ENCODE measurements at places on chromosomes 2 and 18.

DNA sequence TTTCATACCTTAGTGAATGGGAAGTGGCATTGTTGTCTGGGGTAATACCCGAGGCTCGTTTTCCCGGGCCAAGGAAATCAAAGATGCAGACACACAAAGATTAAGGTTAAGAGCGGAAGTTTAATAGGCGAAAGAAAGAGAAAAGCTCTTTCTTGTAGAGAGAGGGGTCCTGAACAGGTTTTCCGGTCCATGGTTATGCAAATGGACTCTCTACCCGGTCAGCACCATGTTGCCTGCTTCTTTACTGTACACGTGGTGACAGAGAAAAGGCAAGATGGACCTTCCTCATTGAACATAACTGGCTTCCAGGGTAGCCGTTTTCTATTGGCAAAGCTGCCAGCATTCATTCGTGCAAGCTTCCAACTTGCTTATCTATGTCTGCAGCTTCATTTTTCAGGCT is 2063.5 kb downstream of the SUCLG1 start:
- DNase-seq, result no peak

DNA sequence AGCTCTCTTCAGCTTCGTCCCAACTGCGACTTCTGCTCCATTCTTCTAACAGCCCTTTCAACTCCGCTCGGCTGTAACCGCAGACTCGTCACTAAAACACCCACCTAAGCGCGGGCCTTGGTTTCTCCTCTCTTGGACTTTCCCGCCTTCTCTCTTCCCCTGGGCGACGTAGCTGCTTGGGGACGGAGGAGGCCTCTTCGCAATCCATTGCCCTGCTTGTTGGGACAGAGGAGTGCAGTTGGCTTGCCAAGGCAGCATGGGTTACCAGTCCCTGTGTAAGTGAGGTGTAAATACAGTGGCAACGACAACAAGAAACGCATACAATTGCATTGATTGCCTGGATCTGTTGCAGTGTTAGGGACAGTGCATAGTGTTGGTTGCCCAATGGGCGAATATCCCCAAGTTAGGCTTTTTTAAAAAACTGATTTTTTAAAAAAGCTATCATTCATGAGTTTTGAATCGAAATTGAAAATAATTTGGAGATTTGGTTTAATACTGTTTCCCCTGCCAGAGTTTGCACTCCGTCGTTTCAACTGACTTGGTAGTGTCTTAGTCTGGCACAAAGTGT is 484 bp upstream of the DARS1 start:
- no peak for DNase-seq

DNA sequence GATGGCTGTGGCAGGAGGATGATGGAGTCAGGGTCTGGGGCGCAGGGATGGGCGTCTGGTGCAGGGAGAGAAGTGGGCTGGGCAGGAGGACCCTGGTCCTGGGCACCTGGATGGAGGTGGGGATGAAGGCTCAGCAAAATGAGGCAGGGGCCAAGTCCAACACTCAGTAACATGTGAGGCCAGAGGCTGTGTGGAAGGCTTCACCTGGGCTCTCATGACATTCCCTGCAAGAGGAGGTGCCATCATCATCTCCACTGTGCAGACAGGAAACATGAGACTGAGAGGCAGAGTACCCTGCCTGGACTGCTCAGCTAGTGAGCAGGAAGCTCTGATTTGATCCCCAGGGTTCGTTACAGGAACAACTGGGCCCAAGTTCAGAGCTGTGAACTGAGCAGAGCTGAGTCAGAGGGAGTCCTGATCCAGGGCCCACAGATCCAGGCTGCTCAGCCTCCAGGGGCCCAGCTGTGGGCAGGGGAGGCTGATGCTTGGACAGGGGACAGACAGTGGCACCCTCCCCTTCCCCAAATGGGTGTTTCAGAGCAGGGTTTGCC is 36.9 kb downstream of the HJURP start:
- DNase-seq, result no peak

GRCh38 chr18:23986600-23987359 is 27.8 kb upstream of the TTC39C start:
- no peak for DNase-seq

DNA sequence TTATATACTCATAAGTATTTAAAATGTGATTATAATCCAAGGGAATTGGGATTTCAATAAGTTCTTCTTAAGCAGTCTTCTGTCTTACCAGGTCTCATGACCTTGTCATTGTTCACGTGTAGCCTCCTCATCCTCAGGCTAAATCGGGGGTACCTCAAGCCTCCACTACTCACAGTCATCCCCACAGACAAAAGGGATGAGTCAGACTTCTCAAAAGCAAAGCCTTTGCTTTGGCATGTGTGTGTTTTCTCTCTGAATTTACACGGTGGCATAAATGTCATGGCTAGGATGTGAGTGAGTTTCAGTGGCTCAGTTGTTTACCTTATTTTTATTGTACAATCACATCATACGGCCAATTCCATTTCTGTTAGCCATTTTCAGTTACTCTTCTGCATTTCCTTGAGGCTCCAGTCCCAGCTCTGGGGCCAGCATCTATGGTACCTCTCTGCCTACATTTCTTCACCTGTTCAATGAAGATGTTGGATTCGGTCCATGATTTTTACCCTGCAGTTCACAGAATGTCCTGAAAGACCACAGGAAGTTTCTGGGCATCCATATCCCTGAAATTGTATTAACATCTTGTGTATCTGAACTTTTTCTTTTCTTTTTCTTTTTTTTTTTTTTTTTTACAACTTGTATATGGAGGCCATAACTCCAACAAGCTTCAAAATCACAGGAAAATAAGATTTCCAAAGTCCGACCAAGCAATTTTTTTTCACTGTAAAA is 195.3 kb downstream of the FHOD3 start:
- DNase-seq, result no peak

- no peak for DNase-seq
These were observed 13.1 kb upstream of the ACTR3 start for GRCh38 chr2:113876503-113877387.

GRCh38 chr2:109493176-109493935 is 120.4 kb downstream of the SEPTIN10 start:
- no peak for DNase-seq

DNA sequence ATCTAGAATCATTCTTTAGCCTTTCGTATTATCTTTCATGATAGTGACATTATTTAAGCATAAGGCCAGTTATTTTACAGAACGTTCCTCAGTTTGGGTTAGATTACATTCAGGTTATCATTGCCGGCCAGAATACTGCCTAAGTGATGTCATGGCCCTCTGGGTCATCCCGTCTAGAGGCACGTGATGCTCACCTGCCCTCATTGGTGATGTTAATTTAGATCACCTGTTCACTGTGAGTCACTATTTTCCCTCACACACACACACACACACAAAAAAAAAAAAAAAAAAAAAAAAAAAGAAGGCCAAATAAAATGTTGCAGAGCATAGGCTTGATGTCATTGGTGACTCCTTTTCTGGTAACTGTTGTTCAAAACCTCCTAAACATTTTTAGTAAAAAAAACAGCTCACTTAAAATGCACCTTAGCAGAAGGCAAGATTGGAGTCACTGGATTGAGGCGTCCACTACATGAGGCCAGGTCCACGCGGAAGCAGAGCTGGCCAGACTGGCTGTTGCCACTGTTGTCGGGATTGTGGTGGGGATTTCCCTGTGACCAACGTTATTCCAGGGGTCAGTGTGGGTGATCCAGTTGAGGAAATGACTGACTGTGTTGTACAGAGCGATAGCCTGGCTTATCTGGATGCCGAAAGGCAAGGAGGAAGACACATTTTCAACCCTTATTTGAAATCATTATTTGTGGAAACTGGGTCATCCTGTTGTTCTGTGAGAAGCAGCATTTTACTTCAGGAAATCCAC is 52.1 kb upstream of the CNGA3 start:
- no peak for DNase-seq

- DNase-seq, result no peak
These were observed 119.3 kb upstream of the RBBP8 start for GRCh38 chr18:22813648-22814328.

DNA sequence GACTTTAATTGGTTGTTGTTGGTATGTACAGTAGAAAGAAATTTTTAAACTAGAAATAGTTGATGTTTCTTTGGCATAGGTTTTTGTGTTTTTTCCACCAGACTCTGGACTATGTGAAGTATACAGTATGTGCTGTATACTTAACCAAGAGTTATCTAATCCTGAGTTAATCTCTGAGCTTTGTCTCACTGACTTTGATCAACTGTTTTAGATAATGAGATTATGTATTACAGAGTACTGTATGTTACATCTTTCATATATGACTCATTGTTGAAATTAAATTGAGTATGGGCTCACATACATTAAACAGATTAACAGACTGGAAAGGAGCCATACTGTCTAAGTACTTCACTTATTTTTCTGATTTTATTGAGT is 38.0 kb downstream of the ACTR2 start:
- DNase-seq, result no peak

- no peak for DNase-seq
These were observed 9.7 kb downstream of the ZBTB7C start for GRCh38 chr18:48399303-48400075.

GRCh38 chr2:179768765-179769164 is 92.6 kb downstream of the ZNF385B start:
- DNase-seq, result no peak

DNA sequence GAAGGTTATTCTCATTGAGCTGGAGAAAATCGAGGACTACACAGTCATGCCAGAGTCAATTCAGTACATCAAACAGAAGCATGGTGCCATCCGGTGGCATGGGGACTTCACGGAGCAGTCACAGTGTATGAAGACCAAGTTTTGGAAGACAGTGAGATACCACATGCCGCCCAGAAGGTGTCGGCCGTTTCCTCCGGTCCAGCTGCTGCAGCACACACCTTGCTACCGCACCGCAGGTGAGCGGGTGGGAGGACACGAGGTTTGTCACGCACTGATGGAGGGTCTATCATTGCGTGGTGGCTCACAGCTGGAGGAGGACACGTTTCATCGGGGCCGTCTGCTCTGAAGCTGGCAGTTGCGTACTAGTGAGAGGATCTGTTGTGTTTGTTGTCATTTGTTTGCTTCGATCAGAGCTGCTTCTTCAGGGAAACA is 48.2 kb downstream of the IL1RL2 start:
- DNase-seq, result no peak

GRCh38 chr18:25133879-25134278 is 218.1 kb downstream of the ZNF521 start:
- DNase-seq, result no peak

DNA sequence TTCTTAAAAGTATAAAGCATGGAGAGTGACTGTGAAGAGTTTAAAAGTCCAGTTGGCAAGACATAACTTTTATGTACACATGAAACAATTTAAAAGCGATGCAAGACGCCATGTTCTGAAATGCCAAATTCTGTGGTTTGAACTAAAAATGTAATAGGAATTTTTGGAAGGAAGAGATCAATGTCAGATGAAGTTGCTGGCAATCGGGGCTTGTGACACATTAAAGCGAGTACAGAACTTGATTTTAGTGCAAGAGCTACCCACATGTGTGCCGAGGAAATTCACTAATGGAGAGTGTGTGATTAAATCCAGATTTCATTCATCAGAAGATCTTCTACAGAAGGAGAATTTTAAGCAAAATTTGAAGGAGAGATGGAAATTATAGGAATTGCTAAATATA is 220.2 kb upstream of the CCDC68 start:
- DNase-seq, result no peak

GRCh38 chr2:192126426-192126825 is 68.3 kb downstream of the TMEFF2 start:
- DNase-seq, result no peak

DNA sequence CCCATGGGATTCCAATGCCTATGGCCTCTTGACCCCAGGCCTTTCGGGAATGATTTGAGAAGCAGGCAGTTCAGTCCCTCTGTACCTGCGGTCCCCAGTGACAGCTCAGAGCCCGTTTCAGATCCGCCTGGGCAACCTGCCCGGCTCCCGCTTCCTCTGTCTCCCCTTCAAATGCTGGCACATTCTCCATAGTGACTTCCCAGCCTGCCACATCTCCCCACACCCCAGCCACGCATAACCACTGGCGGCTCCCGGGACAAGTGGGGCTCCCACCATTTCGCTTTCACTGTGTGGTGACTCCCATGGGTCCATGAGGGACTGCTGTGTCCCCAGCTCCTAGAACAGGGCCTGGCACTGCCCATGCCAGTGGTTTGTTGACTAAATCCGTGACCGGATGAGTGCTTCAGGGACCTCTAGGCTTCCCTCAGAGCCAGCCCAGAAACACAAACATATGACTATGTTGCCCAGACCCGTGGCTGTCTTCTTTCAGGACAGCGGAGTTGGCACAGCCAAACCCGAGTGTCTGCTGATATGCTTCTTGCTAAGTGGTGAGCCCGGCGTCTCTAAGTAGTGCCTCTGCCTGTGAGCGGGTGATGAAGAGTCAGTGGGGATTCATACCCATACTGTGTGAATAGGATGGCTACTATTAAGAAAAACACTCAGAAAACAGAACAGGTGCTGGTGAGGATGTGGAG is 91.2 kb downstream of the GLI2 start:
- DNase-seq, result no peak

DNA sequence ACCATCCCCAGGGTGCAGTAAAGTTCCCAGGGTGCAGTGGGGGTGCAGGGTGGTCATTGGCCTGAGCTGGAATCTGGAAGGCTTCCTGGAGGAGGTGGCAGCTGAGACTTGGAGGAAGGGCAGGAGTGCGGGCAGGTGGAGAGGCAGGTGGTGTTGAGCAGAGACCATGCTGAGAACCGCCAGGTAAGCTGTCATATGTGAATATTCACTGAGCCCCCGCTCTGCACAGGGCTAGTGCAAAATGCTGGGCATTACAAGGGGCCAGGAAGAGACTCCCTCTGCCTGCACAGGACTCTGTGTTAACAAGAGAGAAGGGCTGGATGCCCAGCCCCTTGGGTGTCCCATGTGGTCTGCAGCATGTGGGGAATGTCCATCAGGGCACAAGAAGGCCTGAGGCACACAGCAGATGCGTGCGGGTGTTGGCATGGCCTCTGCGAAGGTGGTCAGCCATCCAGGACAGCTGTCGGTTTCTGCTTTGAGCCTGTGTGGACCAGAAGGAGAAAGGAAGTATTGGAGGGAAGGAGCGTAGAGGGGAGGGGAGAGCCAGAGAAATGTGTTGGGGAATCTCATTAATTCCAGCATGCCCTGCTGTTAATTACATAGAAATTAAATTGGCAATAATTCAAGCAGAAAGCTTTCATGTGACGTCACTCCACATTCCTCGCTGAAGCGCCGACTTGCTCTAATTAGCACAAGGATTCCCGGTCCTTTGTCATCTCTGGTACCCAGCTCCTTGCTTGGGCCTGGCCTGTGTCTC is 62.8 kb upstream of the OTOS start:
- DNase-seq, result no peak

Measured in GM19239 (cell line).